ENCODE measurements at places on chromosomes 11 and 22.
A peak's percentile ranks its signal among the peaks of the same experiment; 100 is the strongest.

DNA sequence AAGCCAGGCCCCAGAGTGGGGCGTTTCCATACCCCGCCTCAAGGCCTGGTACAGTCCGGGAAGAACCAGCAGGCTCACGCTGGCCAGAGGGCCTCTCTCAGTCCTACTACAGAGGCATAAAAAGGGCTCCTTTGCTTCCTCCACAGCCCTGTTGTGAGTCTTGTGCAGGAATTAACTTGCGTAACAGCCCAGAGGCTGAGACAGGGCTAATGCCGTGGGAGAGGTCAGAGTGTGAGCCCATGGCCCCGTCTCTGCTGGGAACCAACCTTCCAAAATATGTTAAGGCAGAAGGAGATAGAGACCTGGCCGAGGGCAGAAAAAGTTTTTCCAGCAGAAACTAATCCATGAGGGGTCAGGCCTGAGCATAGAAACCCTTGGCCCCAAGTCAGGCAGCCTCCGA lies 19.9 kb upstream of the TMEM184B start:
- no peak for DNase-seq

- DNase-seq = no peak
Measured at GRCh38 chr22:48707763-48708557, 1119.7 kb downstream of the BRD1 start.

DNA sequence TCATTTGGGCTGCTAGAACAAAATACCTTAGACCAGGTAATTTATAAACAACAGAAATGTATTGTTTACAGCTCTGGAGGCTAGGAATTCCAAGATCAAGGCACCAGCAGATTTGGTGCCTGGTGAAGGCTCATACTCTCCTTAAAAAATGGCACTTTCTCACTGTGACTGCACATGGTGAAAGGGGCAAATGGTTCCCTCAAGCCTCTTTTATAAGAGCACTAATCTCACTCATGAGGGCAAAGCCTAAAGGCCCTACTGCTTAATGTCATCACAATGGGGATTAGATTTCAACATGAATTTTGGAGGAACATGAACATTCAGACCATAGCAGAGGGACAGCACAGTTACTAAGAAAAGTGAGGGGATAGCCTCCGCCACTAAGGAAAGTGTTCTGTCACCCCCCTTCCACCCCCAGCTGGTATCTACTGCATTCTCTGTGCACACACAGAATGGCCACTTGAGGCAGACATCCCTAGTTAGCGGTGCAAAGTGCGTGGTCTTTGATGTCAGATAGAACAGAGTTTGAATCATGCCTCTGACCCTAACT lies 47.2 kb upstream of the CEP295 start:
- no peak for DNase-seq

GRCh38 chr11:129249351-129249750 lies 57.2 kb upstream of the ARHGAP32 start:
- no peak for DNase-seq

GRCh38 chr11:100546714-100547113 lies 140.4 kb upstream of the ARHGAP42 start:
- DNase-seq = no peak

DNA sequence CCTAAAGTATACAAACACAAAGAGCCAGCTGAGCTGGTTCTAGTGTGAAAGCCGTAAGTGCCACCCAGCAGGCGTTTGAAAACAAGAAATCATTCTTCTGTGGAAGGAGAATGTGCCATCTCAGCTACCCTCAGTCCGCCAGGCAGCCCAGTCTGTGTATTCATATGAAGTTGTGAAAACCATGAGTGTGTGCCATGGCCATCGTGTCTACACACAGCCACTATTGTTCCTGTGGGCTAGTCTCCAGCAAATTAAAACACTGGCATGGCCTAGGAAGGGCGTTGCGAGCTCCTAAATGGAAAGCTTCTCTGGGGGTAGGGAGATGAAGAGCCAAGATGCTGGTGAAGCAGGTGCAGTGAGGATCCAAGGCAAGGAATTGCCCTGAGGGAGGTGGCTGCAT lies 51.5 kb upstream of the HORMAD2 start:
- DNase-seq = no peak

GRCh38 chr11:123477205-123477907 lies 47.3 kb downstream of the GRAMD1B start:
- no peak for DNase-seq

- DNase-seq = no peak
Measured at GRCh38 chr11:113628912-113629311, 77.2 kb downstream of the TMPRSS5 start.

GRCh38 chr11:68854273-68854958 lies 12.7 kb upstream of the CPT1A start:
- no peak for DNase-seq

DNA sequence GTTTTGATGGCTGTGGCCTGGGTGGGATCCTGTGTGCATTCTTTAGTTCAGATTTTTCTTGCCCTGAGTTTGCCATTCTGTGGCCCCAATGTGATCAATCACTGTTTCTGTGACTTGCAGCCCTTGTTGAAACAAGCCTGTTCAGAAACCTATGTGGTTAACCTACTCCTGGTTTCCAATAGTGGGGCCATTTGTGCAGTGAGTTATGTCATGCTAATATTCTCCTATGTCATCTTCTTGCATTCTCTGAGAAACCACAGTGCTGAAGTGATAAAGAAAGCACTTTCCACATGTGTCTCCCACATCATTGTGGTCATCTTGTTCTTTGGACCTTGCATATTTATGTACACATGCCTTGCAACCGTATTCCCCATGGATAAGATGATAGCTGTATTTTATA lies 620 bp downstream of the OR4C16 start:
- no peak for DNase-seq

DNA sequence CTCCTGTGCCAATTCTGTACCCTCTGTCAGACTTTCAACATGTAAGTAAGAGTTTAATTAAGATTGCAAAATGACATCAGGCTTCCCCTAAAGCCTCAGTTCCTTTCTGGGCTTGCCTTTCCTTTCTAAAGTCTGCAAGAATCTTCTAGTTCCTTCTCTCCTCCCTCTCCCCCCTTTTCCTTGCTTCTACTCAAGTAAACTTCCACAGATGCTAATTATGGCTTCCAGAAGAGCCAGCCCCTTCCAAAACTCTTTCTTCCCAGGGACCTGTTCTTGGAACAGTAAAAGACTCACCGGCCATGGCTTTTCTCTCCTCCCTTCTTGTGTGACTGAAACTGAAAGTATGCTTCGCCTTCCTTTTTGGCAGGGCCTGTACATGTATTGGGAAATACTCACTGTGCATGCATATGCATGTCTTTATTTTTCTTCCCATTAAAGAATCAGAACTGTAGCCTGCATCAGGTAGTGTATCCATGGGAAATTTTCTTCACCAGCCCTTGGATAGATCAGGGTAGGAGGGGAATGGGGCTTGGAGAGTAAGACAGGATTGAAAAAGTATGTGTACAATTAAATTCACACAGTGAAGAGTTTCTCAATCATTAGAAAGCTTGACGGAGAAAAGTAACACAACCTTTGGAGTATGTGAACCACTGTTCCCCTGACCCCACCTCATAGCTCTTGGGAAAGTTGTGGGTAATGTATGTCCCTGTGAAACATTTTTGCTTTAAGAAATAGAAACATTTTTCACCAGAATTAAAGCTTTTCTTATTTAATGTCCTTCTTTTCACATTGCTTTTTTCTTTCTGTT lies at the start of gene CASP1:
Gene CASP1, minus strand, starts transcription at position 332 of the 808 bp plus-strand sequence. Its CDS starts 31 bp downstream, at position 301.
- DNase-seq = no peak

DNA sequence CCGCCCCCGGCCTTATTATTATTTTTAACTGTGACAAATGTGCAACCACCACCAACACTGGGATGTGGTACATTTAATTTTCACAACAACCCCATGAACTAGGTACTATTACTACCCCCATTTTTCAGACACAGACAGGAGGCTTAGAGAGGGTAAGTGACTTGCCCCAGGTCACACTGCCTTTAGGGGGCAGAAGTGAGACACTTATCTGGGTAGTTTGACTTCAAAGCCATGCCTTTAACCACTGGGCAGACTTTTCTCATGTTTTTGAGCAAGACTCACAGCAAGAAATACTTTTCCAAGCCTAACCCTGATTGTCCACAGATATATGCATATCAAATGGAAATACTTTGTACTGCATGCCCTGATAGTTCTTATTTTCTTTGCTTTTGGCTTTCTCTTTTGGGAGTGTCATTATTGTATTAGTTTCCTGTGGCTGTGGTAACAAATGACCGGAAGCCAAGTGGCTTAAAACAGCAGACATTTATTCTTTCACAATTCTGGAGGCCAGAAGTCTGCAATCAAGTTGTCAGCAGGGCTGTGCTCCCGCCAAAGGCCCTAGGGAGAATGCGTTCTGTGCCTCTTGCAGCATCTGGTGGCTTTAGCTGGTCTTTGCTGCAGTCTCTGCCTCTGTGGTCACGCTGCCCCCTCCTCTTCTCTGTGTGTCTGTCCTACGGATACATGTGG lies 110.8 kb downstream of the GRIK4 start:
- DNase-seq = no peak

GRCh38 chr11:109552376-109552775 lies 130.4 kb downstream of the C11orf87 start:
- no peak for DNase-seq

DNA sequence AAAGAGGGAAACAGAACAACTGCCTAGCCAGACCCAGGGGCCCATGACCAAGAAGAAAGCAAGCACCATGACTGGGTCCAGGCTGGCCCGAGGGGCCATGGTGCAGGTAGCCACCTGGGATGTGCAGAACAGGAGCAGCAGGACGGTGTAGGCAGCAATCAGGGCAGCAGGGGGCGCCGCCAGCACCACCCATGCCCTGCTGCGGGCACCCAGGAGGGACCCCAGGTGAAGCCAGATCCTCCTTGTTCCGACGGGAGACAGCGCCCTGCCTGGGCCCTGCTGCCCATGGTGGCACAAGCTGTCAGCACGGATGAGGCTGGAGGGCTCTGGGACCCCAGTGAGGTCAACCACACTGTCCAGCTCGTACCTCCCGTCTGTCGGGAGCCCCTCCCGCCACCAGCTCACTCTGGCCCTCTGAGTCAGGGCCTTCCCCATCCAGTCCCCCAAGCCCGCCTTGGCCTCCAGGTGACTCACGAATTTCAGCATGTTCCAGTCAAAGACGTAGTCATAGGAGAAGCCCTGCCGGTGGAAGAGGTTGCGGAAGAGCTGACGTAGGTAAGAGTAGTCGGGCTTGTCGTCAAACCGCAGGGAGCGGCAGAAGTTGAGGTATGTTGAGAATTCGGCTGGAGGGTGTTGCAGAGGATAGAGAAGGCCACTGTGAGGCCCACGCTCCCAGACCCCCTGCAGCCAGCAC lies 18.8 kb downstream of the CSNK1E start:
- peak; percentile 28 for DNase-seq

DNA sequence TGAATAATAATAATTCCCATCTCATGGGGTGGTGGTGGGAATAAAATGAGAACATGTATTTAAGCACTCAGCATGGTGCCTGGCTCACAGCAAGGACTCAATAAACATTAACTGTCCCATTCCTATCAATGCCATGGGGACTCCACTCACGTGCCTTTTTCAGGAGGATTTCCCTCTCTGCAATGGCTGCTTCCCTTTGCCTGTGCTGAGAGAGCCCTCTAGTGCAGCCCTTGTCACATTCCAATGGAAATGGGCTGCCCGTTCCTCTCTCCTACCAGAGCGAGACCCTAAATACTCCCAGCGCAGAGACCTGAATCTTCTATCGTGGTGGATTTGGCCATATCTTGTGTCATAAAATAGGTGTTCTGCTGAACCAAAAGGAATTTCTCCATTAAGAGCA lies 621.5 kb upstream of the B3GAT1 start:
- no peak for DNase-seq

- no peak for DNase-seq
Measured at GRCh38 chr11:95884376-95884775, 39.5 kb downstream of the MTMR2 start.

GRCh38 chr22:40414311-40414710 lies 43.9 kb downstream of the SGSM3 start:
- no peak for DNase-seq

GRCh38 chr22:46573781-46574437 lies 36.5 kb upstream of the CELSR1 start:
- no peak for DNase-seq

GRCh38 chr11:108241330-108242037 lies 18.6 kb downstream of the ATM start:
- no peak for DNase-seq

- no peak for DNase-seq
Measured at GRCh38 chr11:130403967-130404366, 24.4 kb downstream of the ADAMTS8 start.

DNA sequence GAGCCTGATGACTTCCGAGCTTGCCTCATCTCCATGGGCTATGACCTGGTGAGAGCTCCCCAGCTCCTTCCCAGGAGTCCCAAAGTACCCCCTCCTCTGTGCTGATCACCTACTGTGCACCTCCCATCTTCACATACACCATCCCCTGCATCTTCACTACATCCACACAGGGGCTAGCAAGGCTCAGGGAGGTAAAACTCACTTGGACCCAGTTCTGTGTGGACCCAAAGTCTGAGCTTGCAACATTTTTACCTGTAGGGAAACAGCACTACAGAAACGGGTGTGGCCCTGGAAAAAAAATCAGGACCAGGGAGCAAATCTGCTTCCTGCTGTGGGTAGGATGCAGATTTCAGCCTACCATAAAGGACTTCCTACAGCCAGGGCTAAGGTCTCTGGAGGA lies 6.1 kb downstream of the CTSF start:
- DNase-seq = no peak

- DNase-seq = no peak
Measured at GRCh38 chr11:130486987-130487923, 38.8 kb downstream of the ADAMTS15 start.

DNA sequence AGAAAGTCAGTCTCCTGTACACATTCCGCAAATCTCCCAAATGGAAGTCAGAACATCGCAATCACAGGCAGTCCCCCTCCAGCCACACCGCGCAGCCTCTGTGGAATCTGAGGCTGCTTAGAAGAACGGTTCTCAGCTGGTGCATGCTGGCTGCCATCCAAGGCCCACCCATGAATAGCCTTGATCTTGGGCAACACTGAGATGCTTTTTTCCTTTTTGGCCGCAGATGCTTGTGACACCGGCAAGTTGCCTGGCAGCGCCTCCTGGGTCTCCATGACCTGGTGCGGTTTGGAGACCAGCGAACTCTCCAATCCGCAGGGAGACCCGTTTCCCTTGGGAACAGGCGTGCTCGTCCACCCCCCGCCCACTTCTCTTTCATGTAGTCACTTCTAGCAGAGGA lies 26.3 kb upstream of the PHF21B start:
- no peak for DNase-seq

- no peak for DNase-seq
Measured at GRCh38 chr11:68904248-68904847, 657 bp downstream of the IGHMBP2 start.

GRCh38 chr11:117638911-117639543 lies 158.0 kb downstream of the DSCAML1 start:
- DNase-seq = no peak

DNA sequence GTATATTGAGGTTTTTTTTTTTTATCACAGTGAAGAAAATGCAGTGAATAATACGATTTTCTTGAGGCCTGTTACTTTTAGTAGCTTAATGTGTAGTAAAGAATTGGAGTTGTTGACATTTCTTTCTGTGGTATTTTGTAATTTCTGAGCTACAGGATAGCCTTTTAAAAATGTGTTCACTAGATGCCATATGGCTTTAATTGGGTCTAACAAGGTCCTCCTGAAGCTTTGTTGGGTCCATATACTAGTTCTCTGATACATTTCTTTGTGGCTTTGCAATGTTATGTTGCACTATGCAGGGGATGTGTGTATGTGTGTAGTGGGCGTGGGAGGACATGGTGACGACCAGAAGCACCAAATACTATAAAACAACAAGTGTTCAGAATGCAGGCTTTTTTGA lies 25.1 kb downstream of the FBXO7 start:
- no peak for DNase-seq

- no peak for DNase-seq
Measured at GRCh38 chr11:61671527-61671926, 8.7 kb upstream of the DAGLA start.
